Urinary bladder (tissue), 4 donors: ENCODE measurements at places on chromosomes 3 and 15. TPM values are rescaled to one million over a fixed set of nuclear protein-coding genes. Genes with fewer than 3 reads are reported as not detected.

GRCh38 chr3:16214366-16214765 lies 39.9 kb downstream of the GALNT15 start:
- no peak for DNase-seq

Gene SLC38A3
- total RNA-seq = 0.63 TPM

GRCh38 chr3:68256635-68257223 lies 602.3 kb upstream of the SUCLG2 start:
- DNase-seq = no peak

DNA sequence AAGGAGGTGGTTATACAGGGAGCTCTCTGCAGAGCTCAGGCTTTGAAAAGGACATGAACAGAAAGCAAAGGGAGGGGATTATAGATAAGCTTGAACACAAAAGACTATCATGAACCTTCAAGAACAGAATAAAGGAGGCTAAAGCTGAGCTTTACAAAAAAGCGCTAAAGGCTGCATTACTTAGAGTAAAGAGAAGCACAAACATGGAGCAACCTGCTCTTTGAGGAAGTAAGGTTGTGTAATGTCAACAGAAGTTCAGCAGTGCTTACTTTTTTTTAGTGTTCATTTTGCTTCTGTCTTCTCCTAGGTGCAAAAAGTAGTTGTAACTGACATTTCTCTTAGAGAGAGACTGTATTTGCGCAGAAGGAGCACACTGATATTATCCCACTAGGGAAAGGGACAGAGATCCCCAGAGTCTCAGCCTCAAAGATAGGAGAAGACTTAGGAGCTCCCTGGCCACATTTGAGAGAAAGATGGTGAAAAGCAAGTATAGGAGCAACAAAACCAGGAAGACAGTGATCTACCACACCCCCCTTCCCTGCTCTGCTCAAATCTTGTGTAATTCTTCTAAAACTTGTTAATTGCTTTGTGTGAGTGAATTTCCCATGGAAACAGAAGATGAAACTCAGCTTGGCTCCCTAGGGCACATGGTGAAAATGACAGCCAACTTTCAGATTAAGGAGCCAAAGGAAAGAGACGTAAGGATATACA lies 54.7 kb downstream of the QTRT2 start:
- no peak for DNase-seq

DNA sequence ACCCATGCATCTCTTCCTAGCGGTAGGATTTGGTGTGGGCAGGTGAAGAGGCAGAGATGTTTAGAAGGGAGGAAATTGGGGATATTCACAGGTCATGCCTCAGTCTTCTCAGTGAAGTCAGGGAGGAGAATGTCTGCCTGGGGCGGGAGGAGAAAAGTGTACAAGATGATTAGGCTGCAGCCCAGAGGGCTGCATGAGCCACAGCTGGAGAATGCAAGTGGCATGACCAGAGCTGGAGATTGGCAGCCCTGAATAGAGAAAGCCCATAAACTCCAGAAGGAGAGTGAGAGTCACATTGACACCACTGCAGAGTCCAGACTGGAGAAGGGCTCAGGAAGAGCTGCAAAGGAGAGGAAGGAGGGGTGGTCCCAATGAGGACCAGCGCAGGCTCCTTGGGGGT lies 22.6 kb downstream of the PDHB start:
- DNase-seq = no peak

- no peak for DNase-seq
These were observed 47.8 kb upstream of the IQSEC1 start for GRCh38 chr3:13120928-13121552.

DNA sequence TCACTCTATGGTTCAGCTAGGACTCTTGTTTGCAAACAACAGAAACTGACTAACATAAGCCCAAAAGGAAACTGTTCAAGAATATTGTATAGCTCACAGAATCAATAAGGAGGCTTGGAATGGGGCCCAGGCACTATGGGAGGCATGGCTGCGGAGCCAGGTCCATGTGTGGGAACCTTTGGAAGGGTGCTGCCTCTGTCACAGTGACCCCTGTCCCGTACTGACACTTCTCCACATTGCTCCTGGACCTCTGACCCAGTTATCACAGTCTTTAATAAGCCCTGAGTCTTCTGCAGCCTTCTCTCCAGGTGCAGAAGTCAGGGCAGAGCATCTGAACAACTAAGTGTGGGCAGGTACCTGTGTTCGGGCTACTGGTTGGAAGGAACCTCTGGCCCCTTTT lies 121.8 kb downstream of the ITPR1 start:
- DNase-seq = no peak

GRCh38 chr15:91813924-91814323 lies 39.6 kb upstream of the SLCO3A1 start:
- DNase-seq = no peak

Gene CORO2B
- 4.2 TPM for total RNA-seq

- DNase-seq = no peak
These were observed 12.5 kb downstream of the TRAT1 start for GRCh38 chr3:108835101-108835500.

DNA sequence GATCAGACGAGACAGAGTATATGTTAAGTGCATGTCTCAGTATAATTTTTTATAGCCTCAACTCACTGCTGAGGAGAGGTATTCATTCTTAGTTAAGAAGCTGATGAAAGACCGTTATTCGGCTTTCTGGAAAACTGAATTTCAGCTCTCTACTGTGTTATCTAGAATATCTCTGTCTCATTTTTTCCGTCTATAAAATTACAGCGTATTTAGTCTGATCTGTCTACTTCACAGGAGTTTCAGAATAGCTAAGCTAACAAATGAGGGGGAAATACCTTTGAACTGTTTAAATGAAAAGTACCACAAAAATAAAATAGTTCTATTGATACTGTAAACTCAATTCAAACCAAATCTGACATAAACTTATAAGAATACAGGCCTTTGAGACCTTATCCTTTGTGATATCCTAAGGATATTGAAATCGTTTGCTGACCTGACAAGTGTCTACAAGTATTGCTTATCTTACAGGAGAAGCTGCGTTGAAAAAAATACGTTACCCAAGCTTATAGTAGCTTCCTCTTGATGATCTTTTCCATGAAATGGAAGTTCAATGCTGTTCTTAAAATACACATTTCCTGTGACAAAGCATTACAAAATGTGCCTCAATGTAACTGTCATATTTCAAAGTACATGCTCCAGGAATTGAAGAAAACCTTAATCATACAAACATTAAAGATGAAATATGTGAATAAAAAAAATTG lies 104.6 kb downstream of the IL1RAP start:
- no peak for DNase-seq

DNA sequence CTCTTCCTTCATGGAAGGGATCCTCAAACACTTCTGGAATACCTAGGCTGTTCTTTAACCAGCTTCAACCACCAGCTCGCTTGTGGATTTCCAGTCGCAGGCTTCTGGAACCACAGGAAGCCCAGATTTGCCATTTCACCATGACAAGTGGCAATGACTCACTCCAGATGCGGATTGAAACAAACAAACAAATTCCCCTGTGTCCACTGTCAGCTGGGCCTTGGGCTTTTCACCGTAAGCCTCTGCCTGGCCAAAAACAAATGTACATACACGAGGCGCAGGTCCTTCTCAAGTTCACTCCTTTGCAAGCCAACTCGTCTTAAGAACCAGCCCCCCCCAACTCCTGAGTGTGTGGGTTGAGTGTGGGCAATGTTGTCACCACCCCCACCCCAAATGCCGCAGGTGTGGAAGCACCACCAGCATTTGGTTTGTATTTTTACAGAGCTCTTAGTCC lies 8.8 kb downstream of the BCL6 start:
- DNase-seq = no peak

DNA sequence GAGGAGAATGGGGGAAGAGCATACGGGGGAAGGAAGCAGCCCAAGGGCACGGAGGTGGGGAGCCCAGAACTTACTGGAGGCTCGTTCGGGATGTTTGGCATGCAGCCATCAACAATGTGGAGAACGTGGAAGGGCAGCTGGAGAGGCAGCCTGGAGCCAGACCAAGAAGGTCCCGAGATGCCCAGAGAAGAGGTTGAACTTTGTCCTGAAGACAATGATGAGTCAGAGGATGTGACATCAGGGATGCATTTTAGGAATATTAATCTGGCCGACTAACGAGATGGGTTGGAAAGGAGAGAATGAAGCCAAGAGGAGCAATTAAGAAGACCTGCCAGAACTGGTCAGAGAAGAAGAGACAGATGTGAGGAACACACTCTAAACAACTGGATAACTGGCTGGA lies 98.2 kb downstream of the SRGAP3 start:
- DNase-seq = no peak

Gene CYP1A2
- not detected for total RNA-seq

GRCh38 chr3:145943952-145944351 lies 217.0 kb downstream of the PLOD2 start:
- DNase-seq = no peak

Gene SYNPR
- 0.95 TPM for total RNA-seq

Gene CD200R1
- 7.5 TPM for total RNA-seq

DNA sequence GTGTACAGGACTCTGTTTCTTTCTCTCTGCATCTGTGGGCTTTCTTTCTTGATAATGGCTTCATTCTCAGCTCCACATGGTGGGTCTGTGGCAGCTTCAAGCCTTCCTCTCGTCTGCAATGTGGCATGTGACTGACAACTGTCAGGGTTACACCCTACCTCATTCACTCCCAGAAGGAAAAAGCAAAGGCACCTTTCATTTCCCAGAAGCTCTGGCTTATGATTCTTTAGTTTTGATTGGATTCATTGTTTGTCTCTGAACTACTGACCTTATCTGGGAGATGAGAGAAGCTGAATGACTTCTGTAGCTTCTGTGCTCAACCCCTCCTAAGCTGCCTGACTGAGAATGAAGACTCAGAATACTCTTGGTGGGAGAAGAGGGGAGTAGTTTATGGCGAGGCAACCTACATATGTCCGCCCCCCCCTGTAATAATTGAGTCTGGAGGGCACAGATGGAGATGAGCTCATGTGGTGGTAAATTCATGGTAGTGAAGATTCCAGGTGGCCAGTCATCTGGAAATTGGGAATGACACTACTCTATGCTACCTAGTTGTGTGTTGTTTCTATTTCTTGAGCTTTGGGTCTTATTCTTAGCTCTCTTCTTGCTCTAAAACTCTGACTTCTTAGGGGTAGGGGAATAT lies 38.4 kb downstream of the KCNAB1 start:
- no peak for DNase-seq

GRCh38 chr15:92813485-92813884 lies 86.6 kb upstream of the CHD2 start:
- no peak for DNase-seq

DNA sequence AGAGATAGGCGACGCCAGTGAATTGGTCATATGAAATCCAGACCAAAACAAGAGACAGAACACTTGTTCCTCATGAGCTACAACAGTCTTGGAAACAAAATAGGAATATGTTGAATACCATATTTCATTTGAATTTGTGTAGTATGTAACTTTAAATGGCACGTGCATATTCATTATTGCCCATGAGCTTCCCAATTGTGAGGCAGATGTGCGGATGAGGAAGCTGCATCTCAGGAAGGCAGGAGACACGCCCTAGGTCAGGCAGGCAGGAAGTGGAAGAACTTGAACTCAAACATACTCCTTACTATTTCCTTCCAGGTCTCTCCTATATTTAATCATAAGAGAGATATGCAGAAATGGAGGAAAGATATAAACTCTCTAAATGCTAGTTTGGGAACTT lies 106.8 kb upstream of the SLC2A2 start:
- DNase-seq = no peak

- DNase-seq = no peak
These were observed 1.5 kb downstream of the VIPR1 start for GRCh38 chr3:42503957-42504333.

- no peak for DNase-seq
These were observed 43.7 kb upstream of the PGPEP1L start for GRCh38 chr15:99051308-99051707.

- no peak for DNase-seq
These were observed 10.0 kb downstream of the TMEM62 start for GRCh38 chr15:43143203-43143941.
